ENCODE measurements at places on chromosomes 7 and 10. TPM values are rescaled to one million over a fixed set of nuclear protein-coding genes. Genes with fewer than 3 reads are reported as not detected.

The OR2A7 gene
- total RNA-seq, result not detected

The FAM25A gene
- not detected for total RNA-seq

The ARHGAP22 gene
- 19.0 TPM for total RNA-seq

The BMPER gene
- total RNA-seq, result 0.70 TPM

The SORCS1 gene
- total RNA-seq, result not detected

The WAPL gene
- total RNA-seq, result 62.3 TPM

The ARHGEF35 gene
- total RNA-seq, result under 0.01 TPM

Data from dermis blood vessel endothelial cell (primary cell).